ENCODE measurements at places on chromosomes 16 and 17. TPM values are rescaled to one million over a fixed set of nuclear protein-coding genes. Genes with fewer than 3 reads are reported as not detected.

SKAP1 gene
- 12.4 TPM for total RNA-seq

TADA2A gene
- total RNA-seq, result 24.6 TPM

CRHR1 gene
- total RNA-seq, result 0.12 TPM

TBC1D28 gene
- total RNA-seq, result not detected

SULT1A1 gene
- 23.1 TPM for total RNA-seq

QPRT gene
- total RNA-seq, result 0.52 TPM

GLP2R gene
- not detected for total RNA-seq

CLEC16A gene
- 18.0 TPM for total RNA-seq

C16orf86 gene
- 0.79 TPM for total RNA-seq

TMEM98 gene
- total RNA-seq, result 29.3 TPM

SPIRE2 gene
- 21.2 TPM for total RNA-seq

NHERF2 gene
- 58.4 TPM for total RNA-seq

KRT33A gene
- not detected for total RNA-seq

RNF227 gene
- total RNA-seq, result 0.74 TPM

SLC13A5 gene
- 0.07 TPM for total RNA-seq

KRT25 gene
- total RNA-seq, result not detected

PRSS27 gene
- 3.3 TPM for total RNA-seq

CEMP1 gene
- 0.32 TPM for total RNA-seq

KRT36 gene
- total RNA-seq, result not detected

PLA2G10 gene
- not detected for total RNA-seq
